ENCODE measurements at places on chromosomes 1 and 21.

DNA sequence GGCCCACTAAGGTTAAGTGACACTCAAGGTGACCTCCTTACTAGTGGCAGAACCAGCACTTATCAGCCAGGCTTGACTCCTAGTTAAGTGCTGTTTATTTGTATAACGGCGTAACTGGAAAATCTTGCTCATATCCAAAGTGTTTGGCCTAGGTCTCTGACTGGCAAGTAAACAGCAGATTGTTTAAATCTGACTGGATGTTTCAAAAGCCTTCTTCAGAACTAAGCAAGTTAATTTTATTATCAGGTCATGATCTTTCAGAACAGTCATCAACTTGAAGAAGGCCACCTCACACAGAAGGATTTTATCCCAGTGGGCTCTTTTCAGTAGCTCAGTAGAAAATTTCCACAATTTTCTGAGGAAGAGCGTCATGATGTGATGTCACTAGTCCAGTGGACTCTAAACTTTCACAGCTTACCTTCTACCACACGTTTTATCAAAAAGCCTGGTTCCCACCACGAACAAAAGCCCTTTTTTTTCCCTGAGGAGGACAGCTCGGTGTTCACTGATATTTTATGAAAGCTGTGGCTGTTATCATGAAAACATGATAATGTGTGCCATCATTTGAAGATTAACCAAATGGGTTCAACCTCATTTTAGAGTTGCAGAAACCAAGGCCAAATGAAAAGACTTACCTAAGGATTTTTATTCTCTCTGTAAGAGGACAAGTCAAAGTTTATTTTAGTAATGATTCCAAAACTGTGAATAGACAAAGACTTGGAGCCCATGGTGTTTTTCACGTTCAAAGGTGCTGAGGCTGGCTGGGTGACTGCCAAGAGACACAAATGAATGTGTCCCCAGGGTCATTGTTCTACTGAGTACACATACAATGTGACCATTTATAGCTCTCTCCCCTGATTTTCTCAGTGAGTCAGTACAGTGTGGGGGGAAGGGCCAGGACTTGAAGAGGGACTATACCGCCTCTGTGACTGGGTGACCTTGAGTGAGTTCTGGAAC lies 9.1 kb downstream of the SGIP1 start:
- DNase-seq: peak; percentile 94

DNA sequence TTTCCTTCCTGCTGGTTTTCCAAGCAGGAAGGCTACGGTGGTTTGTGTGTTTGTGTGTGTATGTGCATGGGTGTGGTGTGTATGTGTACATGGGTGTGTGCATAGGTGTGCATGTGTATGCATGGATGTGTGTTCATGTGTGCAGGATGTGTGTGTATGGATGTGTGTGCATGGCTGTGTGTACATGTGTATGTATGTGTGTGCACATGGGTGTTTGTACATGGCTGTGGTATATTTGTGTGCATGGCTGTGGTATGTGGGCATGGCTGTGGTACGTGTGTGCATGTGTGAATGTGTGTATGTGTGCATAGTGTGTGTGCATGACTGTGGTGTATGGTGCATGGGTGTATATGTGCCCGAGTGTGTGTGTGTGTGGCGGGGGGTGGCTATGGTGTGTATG lies 12.3 kb downstream of the C1orf94 start:
- DNase-seq: no peak

- peak; percentile 70 for DNase-seq
Measured at GRCh38 chr1:202964791-202965410, 2.2 kb downstream of the CYB5R1 start.

DNA sequence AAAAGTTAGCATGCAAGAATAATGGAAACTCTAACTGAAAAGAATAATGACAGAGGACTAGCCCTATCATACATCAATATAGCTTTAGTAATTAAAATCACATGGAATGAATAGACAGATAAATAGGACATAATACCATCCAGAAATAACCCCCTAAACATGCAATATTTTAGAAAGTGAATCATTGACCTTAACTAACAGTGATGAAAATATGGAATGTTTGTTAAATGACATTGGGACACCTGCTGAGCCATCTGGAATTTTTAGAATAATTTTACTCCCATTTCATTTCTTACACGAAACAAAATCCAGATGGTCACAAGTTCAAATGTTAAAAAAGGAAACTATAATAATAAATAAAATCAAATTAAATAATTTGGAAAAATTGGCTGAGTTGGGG lies 53.1 kb upstream of the FMO3 start:
- DNase-seq: no peak

GRCh38 chr1:58158016-58158415 lies 388.5 kb downstream of the OMA1 start:
- no peak for DNase-seq

All from NCI-H774 (cell line).